ENCODE measurements at places on chromosomes 1 and 21.

GRCh38 chr1:206911064-206911663 lies 10.6 kb downstream of the FCMR start:
- no peak for DNase-seq

DNA sequence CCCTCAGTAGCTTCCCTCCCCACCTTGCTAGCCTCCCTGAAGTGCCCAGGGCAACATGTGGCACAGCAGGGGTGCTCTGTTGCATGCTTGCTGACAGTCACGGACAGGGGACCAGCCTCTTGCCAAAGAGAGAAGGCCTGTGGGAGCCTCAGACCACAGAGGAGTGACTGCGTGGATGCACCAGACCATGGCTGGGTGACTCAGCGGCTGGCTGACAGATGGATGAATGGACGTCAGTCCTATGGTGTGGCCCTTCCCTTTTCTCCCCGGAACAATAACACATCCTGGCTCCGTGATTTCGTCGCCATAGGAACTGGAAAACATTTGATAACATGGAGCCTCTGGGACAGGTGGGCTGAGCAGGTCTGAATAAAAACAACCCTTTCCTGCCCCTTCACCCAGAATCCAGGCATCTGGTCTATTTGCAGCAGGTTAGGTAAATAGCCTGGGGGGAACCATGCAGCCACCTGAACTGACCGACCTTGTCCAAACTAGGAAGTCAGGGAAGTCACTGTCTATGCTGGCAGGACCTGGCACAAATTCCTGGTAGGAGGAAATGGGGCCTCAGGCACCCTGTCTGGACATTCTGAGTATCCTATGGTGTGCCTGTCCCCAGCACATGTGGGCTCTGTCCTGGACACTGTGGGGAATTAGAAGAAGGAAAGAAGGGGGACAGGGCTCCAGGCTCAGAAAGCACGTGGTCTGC lies 53.3 kb downstream of the NENF start:
- DNase-seq = peak; percentile 64

DNA sequence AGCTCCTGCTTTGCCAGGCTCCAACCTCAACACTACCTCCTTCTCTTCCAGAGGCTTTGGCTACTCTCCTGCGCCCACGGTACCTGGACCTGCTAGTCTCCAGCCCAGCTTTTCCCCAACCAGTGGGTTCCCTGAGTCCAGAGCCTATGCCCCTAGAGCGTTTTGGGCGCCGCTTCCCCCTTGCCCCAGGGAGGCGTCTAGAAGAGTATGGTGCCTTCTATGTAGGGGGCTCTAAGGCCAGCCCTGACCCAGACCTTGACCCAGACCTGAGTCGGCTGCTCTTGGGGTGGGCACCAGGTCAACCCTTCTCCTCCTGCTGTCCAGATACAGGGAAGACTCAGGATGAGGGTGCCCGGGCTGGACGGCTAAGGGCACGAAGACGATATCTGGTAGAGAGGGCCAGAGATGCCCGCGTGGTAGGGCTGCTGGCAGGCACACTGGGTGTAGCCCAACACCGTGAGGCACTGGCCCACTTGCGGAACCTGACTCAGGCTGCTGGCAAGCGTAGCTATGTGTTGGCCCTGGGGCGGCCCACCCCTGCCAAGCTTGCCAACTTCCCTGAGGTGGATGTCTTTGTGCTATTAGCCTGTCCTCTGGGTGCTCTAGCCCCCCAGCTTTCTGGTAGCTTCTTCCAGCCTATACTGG lies 1.6 kb downstream of the DPH2 start:
- DNase-seq = no peak

DNA sequence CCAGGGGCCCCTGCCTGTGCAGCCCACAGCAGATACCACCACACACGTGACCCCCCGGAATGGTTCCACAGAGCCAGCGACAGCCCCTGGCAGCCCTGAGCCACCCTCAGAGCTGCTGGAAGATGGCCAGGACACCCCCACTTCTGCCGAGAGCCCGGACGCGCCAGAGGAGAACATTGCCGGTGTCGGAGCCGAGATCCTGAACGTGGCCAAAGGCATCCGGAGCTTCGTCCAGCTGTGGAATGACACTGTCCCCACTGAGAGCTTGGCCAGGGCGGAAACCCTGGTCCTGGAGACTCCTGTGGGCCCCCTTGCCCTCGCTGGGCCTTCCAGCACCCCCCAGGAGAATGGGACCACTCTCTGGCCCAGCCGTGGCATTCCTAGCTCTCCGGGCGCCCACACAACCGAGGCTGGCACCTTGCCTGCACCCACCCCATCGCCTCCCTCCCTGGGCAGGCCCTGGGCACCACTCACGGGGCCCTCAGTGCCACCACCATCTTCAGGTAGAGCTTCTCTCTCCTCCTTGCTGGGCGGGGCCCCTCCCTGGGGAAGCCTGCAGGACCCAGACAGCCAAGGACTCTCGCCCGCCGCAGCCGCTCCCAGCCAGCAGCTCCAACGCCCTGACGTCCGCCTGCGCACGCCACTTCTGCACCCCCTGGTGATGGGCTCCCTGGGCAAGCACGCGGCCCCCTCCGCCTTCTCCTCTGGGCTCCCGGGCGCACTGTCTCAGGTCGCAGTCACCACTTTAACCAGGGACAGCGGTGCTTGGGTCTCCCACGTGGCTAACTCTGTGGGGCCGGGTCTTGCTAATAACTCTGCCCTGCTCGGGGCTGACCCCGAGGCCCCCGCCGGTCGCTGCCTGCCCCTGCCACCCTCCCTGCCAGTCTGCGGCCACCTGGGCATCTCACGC lies 51.0 kb downstream of the COL18A1 start:
- no peak for DNase-seq

DNA sequence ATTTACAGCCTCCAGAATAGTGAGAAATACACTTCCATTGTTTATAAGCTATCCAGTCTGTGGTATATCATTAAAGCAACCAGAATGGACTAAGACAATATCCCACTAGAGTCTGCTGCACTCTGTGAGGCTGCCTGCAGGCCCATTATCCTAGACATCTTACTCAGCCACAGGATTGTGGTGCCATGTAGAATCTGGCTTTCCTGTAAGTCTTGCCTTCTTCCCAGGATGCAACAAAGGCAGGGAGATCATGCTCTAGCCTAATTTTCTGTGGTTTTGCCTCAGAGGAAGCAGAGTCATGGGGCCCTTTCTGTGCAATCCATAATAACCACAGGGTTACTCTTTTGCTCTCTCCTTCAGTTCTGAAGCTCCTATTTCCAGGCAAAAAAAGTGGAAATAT lies 299.1 kb upstream of the DEPDC1 start:
- no peak for DNase-seq

DNA sequence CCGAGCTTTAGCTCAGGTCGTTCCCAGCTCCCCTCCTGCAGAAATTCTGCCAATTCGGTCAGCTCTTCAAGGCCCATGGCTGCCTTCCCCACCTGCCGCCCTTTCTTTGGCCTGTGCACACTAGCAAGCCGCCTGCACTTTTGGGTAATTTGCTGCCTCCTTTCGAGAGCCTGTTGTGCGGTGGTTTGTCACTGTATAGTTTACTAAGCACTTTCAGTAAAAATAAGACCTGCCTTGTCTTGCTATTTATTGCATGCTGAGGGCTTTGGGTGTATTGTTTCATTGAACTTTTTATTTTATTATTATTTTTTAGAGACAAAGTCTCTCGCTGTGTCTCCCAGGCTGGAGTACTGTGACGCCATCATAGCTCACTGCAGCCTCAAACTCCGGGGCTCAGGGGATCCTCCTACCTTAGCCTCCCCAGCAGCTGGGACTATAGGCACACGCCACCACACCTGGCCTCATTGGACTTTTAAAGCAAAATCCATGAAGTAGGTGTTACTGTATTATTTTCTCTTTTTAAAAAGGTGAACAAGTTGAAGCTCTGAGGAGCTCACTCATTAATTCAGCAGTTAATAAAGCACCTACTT lies 1.1 kb upstream of the FABP3 start:
- DNase-seq = no peak

Data from AG04450 (cell line).